Activated CD8-positive, alpha-beta T cell treated with anti-CD3 and anti-CD28 coated beads for 36 hours (primary cell): ENCODE measurements at places on chromosomes 7 and 10.

DNA sequence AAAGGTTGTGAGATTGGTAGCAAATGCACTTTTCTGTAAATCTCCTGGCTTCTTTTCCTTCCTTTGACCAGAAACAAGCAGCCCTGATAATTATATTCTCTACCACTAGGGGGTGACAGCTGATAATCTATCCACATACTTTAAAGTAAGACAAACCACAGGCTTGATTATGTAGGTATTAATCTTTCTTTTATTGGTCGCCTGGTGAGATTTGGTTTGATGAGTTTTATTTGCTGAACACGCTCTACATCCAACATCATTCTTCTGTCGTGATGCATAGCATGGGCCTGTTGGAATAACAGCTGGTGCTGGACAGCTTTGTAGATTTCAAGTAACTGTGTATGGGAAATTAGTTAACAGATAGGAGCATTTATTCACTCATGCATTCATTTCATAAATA, 63.5 kb downstream of the ZNF365 start:
- no peak for DNase-seq

DNA sequence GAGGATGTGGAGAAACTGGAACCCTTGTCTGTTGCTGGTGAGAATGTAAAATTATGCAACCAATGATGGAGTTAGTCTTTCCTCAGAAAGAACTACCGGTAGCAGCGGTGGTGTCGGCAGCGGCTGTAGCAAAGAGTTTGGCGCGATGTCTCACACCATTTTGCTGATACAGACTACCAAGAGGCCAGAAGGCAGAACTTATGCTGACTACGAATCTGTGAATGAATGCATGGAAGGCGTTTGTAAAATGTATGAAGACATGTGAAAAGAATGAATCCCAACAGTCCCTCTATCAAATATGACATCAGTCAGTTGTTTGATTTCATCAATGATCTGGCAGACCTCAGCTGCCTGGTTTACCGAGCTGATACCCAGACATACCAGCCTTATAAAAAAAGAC, 10.6 kb downstream of the CLEC2L start:
- DNase-seq, result no peak

GRCh38 chr7:130142654-130143333, 62.4 kb downstream of the TMEM209 start:
- DNase-seq, result no peak

DNA sequence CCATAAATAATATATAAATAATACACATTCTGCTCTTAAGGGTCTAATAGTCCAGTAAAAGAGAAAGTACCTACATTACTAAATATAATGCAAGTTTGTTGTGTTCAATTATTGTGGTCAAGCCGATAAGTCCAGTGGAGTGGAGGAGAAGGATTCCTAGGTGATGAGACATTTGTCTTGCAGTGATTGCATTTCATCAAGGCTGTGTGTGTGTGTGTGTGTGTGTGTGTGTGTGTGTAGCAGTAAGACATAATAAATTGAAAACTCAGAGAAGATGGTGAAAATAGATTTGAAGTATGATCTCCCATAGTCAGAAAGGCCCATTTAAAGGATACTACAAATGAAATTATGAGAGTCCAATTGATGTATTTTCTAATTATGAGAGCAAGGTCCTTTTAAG, 192.5 kb upstream of the SEMA3C start:
- no peak for DNase-seq
